Hematopoietic multipotent progenitor cell treated with erythropoietin and hydrocortisone succinate and interleukin-3 and kit ligand, for 6 days (in vitro differentiated cells): ENCODE measurements at places on chromosomes 3 and 15.
A peak's percentile ranks its signal among the peaks of the same experiment; 100 is the strongest.

GRCh38 chr3:106006571-106006970, 137.8 kb upstream of the CBLB start:
- no peak for DNase-seq

DNA sequence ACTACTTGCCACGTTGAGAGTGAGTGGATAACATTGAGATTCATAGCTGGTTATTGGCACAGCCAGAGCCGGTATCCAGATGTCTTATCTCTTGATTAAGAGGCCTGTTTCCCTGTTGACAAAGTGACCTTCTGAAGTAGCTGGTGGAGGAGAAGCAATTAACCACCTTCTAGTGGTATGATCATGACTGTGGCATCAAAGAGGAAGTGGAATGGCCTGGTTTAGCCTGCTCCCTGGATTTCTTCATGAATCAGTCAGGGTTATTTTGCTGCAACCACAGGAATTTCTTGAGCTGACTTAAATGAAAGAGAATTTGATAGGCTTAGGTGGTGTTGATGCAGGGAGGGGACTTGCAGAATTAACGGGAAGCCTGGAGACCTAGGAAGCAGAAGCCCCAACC, 398.3 kb downstream of the MFSD1 start:
- DNase-seq = no peak

DNA sequence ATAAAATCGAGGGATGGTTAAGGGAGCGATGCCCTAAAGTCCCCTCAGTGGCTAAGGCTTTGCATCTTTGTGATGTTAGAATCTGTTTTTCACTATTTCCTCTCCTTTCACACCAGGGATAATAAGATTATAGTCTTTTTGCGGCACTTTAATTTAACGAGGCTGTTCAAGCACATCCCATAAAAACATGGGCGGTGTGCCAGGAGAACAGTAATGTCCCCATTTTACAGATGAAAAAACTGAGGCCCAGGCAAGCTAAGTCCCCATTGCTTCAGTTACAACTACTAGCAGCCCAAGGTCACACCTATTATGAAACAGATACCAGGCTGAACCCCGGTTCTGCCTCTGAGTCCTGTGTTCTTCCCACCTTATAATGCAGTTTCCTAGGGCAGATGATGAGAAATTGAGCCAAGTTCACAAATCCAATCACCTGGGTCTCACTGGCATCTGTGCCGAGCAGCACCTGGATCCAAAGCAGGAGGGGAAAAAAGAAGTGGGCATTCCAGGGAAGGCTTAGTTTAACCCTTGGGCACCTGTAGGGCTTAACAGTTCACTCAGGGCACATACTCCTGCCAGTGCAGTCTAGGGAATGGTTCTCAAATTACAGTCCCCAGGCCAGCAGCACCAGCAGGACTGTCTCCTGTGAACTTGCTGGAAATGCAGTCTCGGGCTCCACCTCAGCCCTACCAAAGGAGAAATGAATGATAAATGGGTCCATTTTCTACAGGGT, 169.3 kb downstream of the RAB11A start:
- no peak for DNase-seq

GRCh38 chr15:57205996-57206395, 170.3 kb upstream of the CGNL1 start:
- DNase-seq = no peak

GRCh38 chr3:110575702-110576101, 495.9 kb upstream of the NECTIN3 start:
- DNase-seq = no peak

DNA sequence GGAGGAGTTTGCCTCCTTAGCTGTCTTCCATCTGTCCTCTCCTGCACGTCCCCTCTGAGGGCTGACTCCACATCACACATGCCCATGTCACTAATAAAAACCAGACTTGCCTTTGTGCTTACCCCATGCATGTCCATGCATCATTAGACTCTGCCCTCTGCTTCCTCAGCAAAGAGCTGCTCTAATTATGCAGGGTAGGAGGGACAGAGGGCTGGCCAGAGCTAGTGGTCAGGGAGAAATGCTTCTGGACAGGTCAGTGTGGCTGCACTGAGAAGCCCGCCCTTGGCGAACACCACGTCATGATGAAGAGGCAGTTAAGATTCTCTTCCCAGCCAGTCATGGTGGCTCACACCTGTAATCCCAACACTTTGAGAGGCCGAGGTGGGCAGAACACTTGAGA, 8.9 kb downstream of the CA12 start:
- no peak for DNase-seq

- DNase-seq = no peak
These were observed 15.2 kb downstream of the CSRNP1 start for GRCh38 chr3:39137991-39138803.

- DNase-seq = peak; percentile 45
These were observed 127.7 kb upstream of the IQSEC1 start for GRCh38 chr3:13200946-13201345.

DNA sequence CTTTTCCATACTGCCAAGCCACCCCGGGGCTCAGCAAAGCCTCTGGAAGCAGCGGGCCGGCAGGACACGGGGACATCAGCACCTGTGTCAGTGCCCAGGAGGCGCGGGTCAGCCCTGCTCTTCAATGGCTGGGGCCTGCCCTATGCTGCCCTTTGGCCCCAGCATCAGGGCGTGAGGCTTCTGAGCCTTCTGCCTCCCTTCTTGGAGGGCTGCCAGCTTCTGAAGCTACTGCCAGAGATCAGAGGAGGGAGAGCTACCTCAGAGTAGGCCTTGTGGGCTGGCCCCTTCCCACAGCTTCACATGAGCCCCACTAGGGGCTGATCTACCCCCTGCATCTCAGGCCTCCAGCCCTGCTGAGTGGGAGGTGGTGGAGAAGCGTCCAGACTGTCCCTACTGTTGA, 13.0 kb upstream of the TMEM115 start:
- DNase-seq = peak; percentile 84

DNA sequence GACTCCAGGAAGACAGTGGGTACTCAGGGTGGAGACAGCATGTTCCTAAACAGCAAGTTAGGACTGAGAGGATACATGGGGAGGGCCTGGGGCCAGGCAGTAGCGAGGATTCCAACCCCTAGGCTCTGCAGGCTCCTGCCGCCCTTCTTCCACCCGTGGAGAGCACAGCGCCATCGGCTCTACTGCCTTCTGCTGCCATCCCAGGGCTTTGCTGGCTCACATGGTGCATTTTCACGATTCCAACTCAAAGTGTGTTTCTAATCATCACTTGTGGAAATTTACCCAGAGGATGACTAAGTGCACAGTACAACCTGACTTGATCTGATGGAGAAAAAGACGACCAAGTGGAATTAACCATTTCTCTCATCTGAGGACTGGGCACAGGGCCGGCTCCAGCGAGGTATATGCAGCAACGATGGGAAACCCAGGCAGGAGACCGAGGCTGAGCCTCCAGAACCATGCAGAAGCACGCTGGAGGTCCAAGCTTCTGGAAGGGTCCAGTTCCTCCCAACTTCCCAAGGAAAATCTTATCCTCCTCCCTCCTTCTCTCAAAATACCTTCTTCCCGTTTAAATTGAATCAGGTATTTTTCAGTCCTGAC, 104.6 kb downstream of the LRIG1 start:
- DNase-seq = no peak

GRCh38 chr15:91307601-91308000, 207.5 kb downstream of the SV2B start:
- no peak for DNase-seq

- DNase-seq = peak; percentile 27
These were observed 139.8 kb downstream of the IGF1R start for GRCh38 chr15:98787936-98788757.

GRCh38 chr15:68512052-68512451, 66.7 kb upstream of the CORO2B start:
- no peak for DNase-seq

GRCh38 chr3:56693750-56694149, 10.7 kb upstream of the TASOR start:
- no peak for DNase-seq

GRCh38 chr15:69926006-69926405, 171.7 kb downstream of the TLE3 start:
- DNase-seq = no peak

GRCh38 chr3:194617143-194617671, 16.0 kb downstream of the TMEM44 start:
- no peak for DNase-seq

GRCh38 chr15:100726070-100726420, 123.7 kb downstream of the ASB7 start:
- DNase-seq = no peak

DNA sequence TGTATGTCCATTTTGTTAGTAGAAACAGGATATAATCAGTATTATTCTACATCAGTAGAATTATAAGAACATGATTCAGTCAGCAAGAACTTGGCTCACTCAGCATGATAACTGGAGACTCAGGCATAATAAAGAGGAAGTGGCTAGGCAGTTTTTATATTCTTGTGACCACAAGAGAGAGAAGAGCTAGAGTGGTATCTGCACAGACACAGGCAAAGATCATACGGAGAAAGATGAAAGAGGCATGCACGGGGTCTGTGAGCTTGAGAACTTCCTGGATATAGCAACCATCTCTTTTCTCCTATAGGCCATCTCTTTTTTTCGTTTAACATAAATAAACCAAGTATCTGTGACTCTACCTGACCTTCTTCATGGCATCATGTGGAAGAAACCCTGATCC, 46.8 kb downstream of the MYO5A start:
- DNase-seq = peak; percentile 91

- DNase-seq = no peak
These were observed 4.8 kb upstream of the ZMAT3 start for GRCh38 chr3:179076243-179077027.

DNA sequence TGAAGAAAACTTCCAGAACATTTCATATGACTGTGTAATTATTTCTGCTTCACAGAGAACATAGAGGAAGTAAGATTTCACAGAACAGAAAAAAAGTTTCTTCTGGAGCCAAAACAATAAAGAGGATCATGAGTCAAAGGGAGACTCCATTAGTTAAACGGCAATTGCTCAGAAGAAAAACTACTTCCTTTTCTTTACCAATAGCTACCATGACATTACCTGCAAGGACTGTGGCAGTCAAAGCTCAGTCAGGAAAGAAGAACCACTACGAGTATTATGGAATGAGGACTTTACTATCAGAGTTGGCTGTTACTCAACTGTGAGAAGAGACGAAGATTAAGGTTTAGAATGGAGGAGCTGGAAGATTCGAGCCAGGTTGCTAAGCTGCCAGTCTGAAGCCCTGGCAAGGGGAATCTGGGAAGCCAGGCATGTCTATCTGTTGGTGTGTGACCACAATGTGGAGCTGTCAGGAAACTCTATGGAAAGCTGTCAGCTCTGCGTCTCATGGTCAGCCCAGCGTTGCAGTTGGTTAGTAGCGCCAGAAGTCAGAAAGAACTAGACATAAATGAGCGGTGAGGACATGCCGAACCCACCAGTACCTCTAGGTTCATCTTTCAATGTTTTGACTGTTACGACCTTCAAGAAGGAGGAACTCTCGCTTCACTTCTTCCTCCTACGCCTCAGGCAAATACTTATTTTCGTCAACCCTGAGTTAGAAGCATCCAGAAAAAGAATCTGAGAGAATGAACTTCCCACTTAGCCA, 604.3 kb downstream of the FGF12 start:
- DNase-seq = no peak

DNA sequence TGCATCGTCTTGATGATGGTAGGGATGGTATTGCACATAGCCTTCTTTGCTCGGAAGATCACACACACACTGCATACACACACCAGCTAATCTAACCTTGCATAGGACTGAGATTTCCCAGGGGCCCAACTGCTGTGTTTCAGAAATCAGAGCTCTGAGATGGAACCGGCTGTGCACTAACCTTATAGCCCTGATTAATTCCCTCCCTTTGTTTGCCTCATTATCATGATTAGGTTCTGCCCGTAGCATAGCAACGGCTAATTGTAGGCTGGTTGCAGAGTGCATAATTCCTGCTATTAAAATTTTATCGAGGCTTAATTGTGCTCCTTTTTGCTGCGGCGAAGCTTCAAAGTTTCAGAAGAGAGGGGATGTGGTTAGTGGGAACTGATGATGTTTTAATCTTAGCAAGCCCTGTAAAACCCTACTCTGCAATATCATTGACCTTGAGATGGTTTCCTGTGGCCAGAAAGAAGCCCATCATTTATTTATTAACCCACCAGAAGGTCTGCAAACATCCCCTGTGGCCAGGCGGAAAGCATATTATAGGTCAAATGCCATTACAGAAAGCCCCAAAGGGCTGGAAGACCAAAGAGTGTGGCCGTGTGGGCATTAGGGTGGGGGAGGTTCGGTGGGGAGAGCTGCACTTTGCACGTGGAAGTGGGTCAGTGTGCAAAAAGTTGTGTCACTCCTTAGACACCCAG, 56.2 kb upstream of the GLCE start:
- DNase-seq = no peak

DNA sequence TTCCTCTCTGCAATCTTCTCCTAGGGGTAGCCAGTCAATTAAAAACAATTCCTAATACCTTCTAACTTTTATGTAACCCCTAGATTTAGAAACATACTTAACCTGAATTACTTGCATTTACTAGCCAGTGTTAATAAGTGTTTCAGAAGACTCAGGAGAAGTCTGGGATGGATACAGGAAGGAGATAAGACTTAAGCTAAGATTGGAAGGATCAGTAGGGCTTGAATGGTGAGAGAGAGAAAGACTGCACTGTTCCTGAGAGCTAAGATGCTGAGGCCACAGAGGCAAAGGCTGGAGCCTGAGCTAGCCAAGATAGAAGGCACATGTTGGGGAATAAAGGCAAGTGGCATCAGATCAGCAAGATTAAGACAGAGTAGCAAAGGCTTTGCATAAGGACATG, 30.1 kb upstream of the CADPS start:
- DNase-seq = no peak

- no peak for DNase-seq
These were observed 153.3 kb downstream of the B3GALNT1 start for GRCh38 chr3:160951642-160952487.

- DNase-seq = no peak
These were observed 34.8 kb upstream of the GSK3B start for GRCh38 chr3:120129051-120129450.
